ENCODE measurements at places on chromosomes 6 and 20.
A peak's percentile ranks its signal among the peaks of the same experiment; 100 is the strongest.

GRCh38 chr6:25388776-25389175, 109.6 kb downstream of the CARMIL1 start:
- DNase-seq: no peak

DNA sequence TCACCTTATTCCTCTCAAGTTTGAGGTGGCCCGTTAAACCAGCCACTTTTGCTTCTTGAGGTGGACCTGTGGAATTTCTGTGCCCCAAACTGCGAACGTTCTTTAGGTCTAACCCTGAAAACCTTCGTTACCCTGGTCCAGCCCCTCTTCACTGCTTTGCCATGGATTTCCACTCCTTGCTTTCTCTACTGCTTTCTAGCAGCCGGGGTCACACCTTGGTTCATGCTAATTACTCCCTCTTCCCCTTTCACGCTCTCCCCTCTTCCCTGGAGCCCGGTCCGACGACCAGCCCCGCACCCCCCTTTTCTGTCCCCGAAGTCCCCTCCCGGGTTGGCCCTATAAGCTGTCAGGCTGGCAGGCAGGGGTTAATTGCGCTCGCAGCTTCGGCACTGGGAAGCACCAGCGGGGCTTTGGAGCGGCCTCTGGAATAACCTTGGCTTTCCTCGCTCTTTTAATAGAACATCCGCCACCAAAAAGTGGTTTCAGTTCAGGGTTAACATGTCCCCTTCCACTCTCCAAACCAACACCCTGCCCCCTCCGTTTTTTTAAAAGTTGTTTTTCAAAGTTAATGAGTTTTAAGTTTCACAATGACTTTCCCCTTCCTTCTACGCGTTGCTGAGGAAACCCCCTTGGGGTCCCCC, 1.4 kb upstream of the HIVEP1 start:
- DNase-seq: no peak

- DNase-seq: no peak
Observed at GRCh38 chr20:38260378-38261053, at the start of gene KIAA1755. Gene KIAA1755 (minus strand): TSS chr20:38260735. CDS start chr20:38260500, 235 bp downstream.

GRCh38 chr6:72133324-72133723, 247.0 kb downstream of the RIMS1 start:
- DNase-seq: no peak

DNA sequence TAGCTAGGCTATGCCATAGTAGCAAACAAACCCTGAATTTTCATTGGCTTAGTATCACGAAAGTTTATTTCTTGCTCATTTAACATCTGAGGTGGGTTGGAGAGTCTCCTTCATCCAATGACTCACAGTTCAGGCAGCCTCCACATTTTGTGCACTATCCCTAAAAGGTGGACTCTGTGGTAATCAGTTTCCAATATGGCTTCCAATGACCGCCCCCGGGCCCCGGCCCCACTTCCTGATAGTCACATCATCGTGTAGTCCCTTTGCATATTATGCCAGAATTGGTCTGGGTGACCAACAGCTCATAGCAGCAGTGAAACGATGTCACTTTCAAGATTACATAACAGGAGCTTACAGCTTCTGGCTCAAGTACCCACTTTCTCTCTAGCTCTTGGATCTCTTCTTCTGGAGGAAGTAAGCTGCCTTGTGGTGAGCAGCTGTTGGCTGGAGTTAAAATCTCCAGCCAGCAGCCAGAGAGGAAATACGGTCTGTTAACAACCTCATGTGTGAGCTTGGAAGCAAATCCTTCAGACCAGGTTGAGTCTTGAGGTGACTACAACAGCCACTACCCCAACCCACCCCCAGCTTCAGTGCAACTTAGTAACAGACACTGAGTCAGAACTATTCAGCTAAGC, 7.8 kb downstream of the HCRTR2 start:
- DNase-seq: peak; percentile 18

DNA sequence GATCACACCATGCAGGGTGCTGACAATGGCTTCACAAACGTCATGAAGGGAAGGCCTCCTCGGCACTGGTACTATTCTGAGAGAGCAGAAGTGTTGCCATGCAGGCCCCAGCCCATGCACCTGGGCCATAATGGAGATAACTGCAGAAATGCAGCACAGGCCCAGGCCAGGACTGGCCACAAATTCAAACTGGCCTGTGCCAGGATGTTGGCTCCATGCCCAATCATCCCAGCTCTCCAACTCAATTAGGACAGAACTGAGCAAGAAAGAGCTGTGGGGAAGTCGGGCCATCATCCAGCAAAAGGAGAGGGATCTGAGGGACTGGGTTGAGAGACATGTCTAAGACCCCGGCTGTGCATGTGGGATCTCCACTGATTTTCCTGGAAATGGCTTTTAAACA, 48.9 kb upstream of the SYNDIG1 start:
- DNase-seq: no peak

DNA sequence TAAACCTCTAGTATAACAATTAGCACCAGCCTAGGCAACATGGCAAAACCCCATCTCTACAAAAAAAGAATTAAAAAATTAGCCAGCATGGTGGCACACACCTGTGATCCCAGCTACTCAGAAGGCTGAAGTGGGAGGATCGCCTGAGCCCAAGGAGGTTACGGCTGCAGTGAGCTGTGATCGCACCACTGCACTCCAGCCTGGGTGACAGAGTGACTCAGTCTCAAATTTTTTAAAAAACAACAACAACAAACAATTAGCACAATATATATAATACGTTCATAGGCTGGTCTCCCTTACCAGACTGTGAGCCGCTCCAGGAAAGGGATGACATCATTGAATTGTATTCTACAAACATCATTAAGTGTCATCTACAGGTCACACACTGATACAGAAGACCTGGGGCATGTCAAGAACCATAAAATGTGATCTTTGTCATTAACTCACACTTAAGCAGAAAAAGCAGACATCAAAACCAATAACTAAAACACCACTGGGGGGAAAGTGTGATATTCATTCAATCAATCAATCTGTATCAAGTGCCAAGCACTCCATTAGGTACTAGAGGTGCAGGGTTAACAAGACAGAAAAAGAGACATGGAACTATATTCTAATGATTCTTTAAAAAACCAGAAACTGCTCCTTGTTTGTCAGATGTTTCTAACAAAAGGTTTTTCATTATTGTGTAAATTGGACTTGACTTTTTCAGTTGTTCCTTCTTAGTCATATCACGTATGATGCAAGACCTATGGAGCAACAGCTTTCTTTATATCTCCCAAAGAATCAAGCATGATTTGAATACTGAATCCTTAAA, 17.8 kb downstream of the MAP3K5 start:
- DNase-seq: peak; percentile 68

GRCh38 chr6:12071064-12071615, 59.0 kb downstream of the HIVEP1 start:
- no peak for DNase-seq

DNA sequence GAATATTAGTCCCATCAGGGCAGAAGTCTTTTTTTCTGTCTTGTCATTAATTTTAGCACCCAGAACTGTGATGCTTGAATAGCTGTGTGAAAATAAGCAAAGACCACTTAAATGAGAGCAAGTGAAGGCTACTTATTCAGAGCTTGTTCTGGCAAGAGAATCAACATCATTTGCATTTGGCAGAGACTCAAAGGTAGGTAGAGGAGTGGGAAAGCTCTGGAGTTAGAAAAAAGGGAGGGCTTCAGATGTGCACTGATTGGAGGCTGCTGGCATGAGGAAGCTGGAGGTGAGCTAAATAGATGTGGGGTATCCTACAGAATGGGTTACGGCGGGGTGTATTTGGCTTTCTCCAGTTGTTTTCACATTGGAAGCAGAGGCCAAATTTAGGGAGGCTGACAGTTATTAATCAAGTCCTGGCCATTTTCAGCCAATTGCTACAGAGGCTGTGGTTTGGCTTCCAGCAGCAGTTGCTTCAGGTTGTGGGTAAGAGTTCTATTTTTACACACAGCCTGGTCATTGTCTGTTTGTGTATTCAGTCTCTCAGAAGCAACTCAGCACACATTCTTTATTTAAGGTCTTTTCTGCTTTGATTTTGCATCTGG, 254.3 kb downstream of the BTBD3 start:
- peak; percentile 88 for DNase-seq

DNA sequence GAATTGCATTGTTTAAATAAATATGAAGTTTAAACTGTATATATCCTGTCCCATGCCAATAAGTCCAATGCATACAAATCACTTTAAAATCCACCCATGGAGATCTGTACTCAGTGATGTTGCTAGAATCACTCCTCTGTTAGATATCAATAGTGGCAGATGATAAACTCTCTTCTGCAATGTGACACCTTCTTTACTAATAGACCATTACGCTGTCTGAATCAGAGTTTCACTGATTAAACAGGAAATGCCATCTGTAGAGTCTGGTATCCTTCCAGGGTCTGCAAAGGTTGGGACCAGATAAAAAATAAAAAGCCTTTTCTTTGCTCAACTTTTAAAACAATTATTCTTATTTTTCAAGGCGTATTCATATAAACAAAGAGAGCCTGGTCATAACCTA, 134.5 kb downstream of the EDN3 start:
- DNase-seq: peak; percentile 35

GRCh38 chr6:6614983-6615349, 26.4 kb downstream of the LY86 start:
- no peak for DNase-seq

- DNase-seq: peak; percentile 59
Observed at GRCh38 chr6:83884523-83884922, 25.0 kb downstream of the CYB5R4 start.

GRCh38 chr20:2473516-2473915, 2.9 kb upstream of the SNRPB start:
- DNase-seq: peak; percentile 83

- DNase-seq: no peak
Observed at GRCh38 chr6:12418946-12419345, 128.8 kb downstream of the EDN1 start.

GRCh38 chr6:30037182-30037788, 23.8 kb upstream of the POLR1H start:
- DNase-seq: peak; percentile 17

DNA sequence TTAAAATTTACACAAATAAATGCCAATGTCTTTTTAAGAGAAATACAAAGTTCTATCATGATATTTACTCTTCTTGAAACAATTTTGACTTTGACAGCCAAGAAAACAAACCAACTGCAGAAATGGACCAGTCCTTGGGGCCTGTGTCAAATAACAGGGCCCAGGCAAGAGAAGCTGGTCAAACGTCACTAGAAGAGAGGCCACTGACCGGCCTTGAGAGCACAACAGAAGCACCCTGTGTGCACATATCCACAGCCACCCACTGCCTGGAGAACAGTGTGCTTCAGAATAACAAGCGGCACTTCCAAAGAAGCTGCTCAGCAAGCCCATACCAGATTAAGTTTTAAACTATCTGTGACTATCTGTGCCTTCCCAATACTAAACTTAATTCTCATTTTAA, 14.8 kb downstream of the APMAP start:
- DNase-seq: no peak

DNA sequence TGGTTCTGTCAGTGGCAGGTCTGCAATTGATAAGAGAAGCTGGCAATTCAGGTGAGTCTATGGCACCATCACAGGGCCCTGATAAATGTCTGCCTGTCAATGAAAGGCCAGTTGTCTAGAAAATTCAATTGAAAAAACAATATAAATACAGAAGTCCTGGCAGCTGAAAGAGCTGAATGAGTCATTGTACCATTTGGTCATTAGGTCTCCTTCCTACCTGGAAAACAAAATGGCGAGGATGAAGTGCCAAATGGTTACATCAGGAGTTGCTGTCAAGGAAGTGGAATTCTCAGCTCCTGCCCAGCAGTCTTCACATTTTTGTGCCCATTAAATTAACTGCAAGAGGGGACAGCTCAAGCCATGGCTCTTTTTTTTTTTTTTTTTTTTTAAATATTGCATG, 37.7 kb downstream of the PEX7 start:
- no peak for DNase-seq

- no peak for DNase-seq
Observed at GRCh38 chr6:64590965-64591675, 955.5 kb downstream of the PHF3 start.

DNA sequence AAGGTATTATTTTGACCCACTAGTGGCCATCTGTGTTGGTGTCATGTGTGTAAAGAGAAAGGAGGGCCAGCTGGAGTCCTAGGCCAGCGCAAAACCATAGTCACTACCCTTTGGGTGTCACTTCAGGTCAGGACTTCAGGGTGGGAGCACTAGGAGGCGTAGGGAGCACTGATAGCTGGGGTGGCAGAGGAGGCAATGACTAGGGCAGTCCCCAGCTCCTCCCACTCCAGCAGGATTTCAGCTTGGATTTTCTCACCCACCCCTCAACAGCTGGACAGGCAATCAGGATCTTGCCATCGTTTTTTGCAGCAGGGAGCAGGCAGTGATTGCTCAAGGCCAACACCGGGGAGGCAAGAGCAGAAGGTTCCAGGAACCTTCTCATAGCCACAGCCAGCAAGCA, 4.2 kb upstream of the HLA-DOA start:
- DNase-seq: no peak

GRCh38 chr20:21155268-21155667, 29.4 kb downstream of the KIZ start:
- no peak for DNase-seq

- no peak for DNase-seq
Observed at GRCh38 chr6:6700407-6701270, 112.1 kb downstream of the LY86 start.

DNA sequence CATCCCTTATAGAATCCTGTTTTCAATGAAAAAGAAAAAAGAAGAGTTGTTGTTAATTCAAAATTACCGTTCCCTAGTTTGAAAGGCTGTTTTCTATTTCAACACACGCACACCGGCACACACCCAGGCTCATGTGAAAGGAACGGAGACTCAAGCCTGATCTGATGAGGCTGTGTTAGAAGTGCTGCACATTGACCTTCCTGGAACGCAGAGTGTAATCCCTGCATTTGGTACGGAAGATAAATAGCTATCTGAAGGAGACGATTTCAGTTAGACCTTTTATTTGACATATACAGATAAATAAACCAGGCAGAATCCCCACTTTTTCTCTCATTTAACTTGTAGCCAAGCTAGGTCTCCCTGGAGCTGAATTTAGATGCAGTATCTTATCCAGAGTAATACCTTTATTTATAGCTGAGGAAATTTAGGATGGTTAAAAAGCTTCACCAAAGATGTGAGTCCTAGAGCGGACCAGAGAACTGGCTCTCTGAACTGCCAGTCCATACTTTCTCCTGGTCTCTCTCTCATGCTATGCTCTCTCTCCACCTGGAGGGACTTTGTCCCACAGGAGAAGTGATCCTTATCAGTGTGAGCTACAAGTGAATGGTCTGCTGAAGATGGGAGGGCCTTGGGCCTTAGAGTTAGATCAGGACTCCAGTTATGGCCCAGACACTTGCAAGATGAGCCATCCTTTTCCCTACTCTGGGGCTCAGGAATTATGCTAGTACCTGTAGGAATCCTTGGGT, 30.6 kb downstream of the MAP3K4 start:
- no peak for DNase-seq

- DNase-seq: no peak
Observed at GRCh38 chr6:34044945-34045595, 100.8 kb downstream of the GRM4 start.

GRCh38 chr20:62733891-62734290, 25.3 kb downstream of the NTSR1 start:
- DNase-seq: no peak

- DNase-seq: no peak
Observed at GRCh38 chr6:30459145-30459544, 30.2 kb upstream of the HLA-E start.

- no peak for DNase-seq
Observed at GRCh38 chr6:40871424-40871823, 167.6 kb downstream of the UNC5CL start.

All from fibroblast of skin of abdomen (primary cell).